CMK (cell line): ENCODE measurements at places on chromosomes 12 and 14.

GRCh38 chr14:36111822-36112583 lies 64.5 kb downstream of the PTCSC3 start:
- DNase-seq = no peak

DNA sequence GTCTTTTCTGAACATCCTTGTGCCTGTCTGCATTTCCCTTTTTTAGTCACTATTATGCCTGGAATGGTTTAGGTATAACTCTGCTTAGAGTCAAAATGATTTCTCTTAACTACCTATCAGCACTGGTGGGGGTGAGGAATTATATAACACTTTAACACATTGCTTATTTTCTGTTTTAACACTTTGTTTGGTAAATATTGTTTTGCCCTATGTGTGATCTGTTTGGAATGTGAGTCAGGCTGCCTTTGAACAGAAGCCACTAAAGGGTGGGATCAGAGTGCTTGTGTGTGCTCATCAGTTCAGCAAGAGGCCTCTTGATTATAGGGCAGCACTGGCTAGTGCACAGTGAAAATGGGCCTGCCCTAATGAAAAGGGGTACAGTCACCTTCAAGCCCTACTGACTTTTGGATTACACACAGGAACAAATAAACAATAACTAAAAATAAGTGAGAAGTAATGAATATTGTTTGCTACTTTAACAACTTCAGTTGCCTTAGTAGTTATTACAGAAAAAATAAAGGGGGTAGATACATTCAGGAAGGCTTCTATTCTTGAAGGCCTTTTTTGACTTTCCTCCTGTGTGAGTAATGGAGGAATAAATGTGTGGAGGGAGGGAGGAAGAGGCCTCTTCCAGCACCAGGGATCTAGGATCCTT lies 23.2 kb downstream of the NGDN start:
- no peak for DNase-seq

GRCh38 chr12:79689061-79689476 lies 1.7 kb downstream of the PAWR start:
- no peak for DNase-seq

GRCh38 chr14:78417532-78417931 lies 247.4 kb downstream of the NRXN3 start:
- DNase-seq = no peak

DNA sequence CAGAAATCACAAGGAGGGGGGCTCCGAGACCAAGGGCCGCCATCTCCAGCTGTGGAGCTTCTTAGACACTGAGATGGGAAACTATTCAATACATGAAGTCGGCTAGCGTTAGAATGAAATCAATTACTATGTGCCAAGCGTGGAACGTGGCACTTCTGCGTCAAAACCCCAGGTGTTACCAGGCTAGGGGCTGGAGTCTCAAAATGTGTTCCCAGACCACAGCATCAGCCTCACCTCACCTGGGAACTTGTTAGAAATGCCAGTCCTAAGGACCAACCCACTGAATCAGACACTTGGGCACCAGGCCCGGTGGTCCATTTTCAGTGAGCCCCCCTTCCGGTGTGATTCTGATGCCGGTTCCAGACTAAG lies 5.0 kb upstream of the SETD1B start:
- DNase-seq = no peak
